Activated CD4-positive, alpha-beta T cell treated with anti-CD3 and anti-CD28 coated beads for 36 hours (primary cell): ENCODE measurements at places on chromosomes 1 and 21. TPM values are rescaled to one million over a fixed set of nuclear protein-coding genes. Genes with fewer than 3 reads are reported as not detected.
A peak's percentile ranks its signal among the peaks of the same experiment; 100 is the strongest.

The NHLH2 gene
- total RNA-seq: not detected

The ARHGEF2 gene
- 216 TPM for total RNA-seq

The ARID1A gene
- total RNA-seq: 112 TPM

The AMY1A gene
- total RNA-seq: not detected

The TCHHL1 gene
- not detected for total RNA-seq

- DNase-seq: no peak
Observed at GRCh38 chr1:220291580-220291979, 19.3 kb upstream of the RAB3GAP2 start.

- no peak for DNase-seq
Observed at GRCh38 chr21:15730484-15731242, 881 bp downstream of the USP25 start.

DNA sequence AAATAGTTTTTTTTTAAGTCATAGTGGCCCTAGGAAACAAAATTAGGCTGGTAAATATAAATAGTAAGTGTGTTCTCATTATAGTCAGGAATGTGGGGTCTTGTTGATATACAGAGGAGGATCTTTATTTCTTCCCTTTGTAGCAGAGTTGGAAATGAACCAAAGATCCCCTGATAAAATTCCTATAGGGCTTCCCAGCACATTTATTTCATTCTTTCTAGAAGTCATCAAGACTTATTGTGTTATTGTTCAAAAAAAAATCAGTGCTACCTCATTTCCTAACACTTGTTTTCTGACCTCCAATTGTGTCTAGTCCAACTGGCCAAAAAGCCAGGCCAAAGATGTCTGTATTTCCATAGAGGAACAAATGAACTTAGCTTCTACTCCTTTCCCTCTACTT lies 7.6 kb upstream of the PLEKHO1 start:
- DNase-seq: no peak

DNA sequence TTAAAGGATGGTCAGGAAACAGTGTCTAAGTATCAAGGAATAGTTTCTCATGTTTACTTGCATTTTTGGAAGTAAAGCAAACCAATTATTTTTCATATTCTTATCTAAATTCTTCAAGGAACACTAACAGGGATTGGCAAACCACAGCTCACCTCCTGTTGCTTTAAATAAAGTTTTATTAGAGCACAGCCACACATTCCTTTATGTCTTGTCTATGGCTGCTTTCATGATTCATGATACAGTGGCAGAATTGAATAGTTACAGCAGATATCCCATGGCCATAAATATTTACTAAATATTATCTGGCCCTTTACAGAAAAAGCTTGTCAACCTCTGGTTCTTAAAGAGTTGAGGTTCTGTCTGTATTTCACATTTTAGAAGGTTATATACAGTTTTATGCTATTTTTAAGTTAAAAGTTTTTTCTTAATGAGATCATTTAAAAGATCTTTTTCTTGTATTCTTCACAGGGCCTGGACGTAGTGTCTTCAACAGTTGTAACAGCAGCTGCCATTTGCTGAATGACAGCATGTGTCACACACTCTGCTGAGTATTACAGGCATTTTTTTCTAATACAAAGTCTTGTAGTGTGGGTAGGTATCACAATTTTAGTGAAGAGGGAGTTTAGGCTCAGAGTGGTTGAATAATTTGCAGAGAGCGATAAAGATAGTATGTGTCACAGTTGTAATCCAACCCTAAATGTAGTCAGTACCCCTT lies 2.6 kb downstream of the ZNF691 start:
- DNase-seq: no peak

DNA sequence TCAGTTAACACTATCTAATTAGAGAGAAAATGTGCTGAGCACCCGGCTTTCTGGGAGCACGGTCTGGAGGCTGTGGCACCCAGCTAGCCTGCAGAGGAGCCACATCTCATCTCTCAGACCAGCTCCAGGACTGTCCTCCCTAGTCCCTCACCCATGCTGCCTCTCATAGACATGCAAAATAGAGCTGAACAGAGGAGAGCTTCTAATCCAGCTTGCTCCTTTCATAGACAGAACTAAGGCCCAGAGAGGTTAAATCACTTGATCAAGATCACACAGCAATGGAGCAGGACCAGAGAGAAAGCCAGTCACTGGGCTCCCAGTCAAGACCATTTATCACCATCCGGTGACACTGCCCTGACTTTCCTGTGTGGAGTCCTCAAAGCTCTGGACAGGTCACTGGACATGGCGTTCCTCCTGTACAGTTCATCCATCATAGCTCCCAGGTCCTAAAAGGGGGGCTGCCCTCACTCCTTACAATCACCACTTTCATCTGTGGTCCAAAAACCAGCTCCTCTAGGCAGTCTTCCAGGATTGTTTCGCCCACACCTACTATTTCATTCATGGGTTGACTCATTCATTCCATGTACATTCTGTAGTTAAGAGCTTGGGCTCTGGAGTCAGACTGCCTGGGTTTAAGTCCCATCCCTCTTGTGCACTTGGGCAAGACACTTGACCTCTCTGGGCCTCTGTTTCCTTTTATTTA lies 8.8 kb upstream of the CAMK2N1 start:
- no peak for DNase-seq

DNA sequence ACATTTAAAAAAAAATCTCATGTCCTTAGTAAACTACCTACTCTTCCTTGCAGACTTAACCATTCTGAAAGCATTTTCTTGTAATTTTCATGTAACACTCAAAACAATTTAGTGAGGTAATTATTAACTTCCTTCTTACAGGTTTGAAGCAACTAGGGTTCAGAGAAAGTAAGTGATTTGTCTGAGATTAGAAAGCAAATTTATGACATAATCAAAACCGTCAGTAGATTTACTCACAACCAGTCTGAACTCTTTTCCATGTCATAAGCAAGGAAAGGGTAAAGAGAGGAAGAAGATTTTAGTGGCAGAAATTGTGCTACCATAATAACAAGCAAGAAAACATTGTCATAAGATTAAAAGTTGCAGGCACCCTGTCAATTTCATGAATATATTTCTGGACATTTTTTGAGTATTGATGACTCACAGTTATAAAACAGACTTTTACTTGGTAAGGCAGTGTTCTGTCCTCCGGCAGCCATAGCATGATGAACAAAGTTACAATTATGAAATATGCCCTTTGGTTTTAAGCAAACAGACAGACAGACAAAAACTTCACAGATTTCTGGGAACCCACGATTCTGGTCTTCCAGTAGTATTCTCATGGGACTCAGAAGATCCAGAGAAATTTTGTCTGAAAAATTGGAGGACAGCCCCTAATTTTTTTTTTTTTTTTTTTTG lies 707.2 kb downstream of the RWDD3 start:
- no peak for DNase-seq

GRCh38 chr1:247966532-247967204 lies 1.6 kb downstream of the OR2AK2 start:
- no peak for DNase-seq

DNA sequence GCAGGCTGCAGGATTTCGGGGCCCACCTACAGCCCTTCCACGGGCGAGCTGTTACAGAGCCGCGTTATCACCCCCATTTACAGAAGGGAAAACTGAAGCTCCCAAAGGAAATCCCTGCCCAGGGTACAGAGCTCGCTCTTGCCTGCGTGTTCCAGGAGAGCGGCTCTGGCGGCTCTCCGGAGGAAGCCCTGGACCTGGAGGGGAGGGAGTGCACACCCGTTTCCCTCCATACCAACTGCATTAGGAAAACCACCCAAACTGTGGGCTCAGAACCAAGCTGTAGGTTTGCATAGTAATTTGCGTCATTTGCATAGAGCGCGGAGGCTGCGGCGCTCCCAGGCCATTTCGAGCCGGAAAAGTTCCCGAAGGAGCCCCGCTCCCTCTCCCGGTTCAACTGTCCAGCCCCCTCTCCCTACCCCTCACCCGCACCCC lies 24.7 kb upstream of the ADGRB2 start:
- DNase-seq: no peak

DNA sequence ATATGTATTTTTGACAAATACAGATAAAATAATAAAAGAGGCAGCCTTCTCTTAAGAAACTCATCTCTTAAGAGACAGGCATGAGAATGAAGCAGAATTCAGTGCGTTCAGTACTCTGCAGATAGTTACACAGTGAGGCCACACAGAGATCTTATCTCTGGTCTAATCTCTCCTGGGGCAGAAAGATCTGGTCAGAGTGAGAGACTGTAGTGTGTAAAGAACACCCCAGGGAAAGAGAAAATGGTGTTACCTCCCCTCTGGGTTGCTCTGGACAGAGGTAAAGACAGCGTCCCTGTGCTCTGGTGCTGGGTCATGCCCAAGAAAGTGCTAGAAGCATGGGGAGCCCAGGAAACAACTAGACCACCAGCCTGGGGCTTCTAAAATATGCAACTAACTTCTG lies 216.3 kb downstream of the SIPA1L2 start:
- DNase-seq: no peak

DNA sequence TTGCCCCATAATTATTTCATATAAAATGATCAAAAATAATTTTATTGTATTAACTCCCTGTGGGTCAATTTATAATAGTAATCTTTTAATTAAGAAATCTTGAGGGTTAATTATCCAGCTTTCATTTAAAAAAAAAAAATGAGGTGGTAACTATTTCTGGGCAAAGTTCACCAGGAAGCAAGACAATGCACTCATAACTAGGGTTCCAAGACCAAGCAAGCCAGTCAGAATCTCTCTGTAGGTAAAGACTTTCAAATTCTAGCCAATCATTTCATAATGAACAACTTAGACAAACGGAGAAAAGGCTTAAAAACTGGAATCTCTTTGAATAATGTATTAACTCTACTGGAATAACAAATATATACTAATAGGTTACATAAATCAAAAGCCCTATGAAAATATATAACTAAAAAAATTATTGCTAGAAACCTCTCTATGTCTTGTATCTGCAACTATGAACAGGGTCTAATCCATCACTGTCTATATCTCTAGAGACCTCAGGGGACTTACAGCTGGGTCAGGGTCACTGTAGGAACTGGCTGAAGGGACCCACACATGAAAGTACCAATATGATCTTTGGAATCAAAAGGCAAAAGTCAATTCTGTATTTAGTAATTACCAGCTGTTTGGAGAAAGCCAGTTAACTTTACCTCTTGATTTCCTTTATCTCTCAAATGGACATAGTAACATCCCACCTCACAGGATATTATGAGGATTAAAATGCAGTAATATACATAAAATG lies 43.3 kb downstream of the APP start:
- no peak for DNase-seq

GRCh38 chr1:201594575-201595245 lies 55.8 kb downstream of the NAV1 start:
- peak; percentile 14 for DNase-seq

- no peak for DNase-seq
Observed at GRCh38 chr21:29626801-29627470, 312.9 kb downstream of the GRIK1 start.

GRCh38 chr1:21517660-21518480 lies 8.6 kb downstream of the ALPL start:
- no peak for DNase-seq

DNA sequence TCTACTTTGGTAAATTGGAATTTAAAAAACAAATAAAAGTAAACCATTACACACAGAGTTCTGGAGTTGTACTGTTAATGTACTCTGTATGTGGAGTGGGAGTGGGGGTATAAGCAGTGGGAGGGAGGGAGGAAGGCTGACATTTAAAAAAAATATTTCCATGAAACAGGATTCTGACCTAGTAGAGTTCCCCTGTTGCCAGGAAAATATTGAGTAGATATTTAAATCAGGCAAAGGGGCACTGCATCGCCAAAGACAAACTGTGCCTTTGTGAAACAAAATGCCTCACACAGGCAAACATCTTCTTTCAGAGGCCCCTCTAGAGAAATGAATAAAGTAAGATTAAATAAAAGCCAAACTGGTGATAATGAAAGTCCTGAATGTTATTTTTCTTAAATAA lies 87.8 kb downstream of the ERG start:
- DNase-seq: no peak

DNA sequence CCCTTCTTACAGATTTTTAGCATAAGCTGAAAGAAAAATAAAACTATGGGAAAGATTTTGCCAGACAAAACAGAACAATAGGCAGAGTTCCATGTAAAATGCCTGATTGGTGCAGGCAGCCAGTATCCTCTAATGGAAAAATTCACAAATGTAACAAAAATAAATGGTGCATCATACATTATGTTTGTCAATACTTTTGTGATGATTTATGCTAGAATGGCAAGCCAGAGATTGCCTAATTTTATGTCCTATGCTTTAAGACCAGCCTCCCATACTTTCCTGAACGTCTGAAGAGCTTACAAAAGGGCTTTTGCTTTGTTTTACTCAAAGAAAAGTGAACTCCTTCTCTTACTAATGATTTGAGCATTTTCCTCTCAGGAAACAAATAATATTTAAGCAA lies 81.5 kb upstream of the KCNJ15 start:
- no peak for DNase-seq

- DNase-seq: no peak
Observed at GRCh38 chr1:235893840-235894239, 27.1 kb upstream of the LYST start.
